Cardiac muscle cell (in vitro differentiated cells and primary cell): ENCODE measurements at places on chromosomes 12 and 14.

GRCh38 chr12:65962036-65962430 lies 137.8 kb downstream of the HMGA2 start:
- DNase-seq: no peak

DNA sequence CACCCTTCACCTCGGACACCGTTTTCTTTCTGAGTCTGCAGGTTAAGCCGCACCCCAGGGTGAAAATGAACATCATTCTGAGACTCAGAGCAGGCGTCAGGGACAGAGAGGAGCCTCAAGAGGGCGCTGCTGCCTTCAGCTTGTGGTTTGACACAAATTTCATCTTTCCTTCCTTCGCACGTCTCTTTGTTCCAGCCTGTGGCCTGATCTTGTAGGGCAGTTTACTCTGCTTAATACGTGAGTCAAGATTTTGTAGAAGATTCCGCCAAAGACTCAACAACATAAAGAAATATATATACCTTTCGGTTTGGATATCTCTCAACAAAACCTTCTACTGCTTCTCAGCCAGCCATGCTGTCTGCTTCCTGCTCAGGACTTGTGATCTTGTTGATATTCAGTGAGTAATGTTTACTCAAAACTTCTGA lies 329.3 kb upstream of the OR4E1 start:
- peak; percentile 28 for DNase-seq

- DNase-seq: no peak
Observed at GRCh38 chr14:93009471-93010129, 86.7 kb downstream of the CHGA start.

DNA sequence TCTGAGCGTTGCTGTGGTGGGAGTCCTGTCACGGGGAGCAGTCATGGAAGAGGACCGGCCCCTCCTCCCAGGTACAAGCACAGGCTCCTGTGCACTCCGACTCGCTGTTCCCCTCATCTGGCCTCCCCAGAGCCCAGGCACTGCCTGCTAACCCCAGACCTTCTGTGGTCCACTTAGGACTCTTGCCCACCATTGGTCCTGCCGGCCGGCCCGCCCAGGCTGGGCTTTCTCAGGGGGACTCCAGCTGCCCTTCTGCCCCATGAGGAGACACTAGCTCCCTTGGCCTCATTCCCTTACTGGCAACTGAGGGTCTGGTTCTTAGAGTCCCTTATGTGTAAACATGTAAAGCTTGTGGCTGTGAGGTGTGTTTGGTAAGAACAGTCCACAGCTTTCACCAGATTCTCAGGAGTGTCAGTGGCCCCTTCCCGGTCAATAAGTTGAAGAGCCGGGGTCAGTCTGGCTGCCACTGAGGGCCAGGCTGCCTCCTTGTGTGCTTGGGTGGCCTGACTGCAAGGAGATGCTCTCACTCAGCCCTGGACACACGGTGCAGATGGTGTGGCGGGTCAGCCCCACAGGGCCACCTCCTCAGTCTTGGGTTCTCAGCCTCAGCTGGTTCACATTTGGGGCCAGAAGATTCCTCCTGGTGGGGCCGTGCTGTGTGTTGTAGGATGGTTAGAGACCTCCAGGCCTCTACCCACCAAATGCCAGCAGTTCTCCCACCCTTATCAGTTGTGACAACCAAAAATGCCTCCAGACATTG lies 43.6 kb downstream of the DDX51 start:
- no peak for DNase-seq

DNA sequence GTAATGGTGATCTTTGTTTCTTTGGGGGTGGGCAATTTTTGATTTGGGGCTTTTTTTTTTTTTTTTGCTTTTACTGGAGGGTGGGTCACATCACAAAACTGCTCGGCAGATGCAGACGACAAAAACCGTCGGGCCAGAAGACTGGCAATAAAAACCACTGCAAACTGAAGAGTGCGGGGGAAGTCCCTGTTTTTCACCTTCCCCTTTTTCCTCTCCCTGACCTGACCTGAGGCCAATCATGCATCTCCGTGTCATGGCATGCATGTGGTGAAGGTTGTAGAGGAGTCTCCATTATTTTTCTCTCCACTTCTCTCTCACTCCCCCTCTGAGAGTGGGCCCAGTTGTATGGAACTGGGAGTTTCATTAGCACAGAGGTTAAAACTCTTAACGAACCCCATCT lies 57.5 kb downstream of the AP5M1 start:
- no peak for DNase-seq

DNA sequence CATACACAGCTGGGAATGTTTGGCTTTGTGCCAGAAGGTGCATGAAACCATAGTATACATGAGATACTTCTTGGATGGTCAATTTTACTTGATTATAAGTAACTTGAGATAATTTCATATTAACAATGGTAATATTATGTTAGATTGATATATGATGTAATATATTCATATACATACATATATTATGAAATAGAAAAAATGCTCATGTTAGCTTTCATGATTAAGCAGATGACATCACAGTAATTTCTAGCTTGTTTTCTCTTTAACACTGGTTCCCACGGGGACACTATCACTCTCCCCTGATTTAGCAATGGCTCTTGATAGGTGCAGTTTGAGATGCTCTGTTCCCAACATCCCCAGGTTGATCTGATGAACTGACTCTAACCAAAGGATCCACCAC lies 35.4 kb upstream of the NTF3 start:
- DNase-seq: no peak

GRCh38 chr14:67918838-67919237 lies 99.3 kb downstream of the RAD51B start:
- no peak for DNase-seq

DNA sequence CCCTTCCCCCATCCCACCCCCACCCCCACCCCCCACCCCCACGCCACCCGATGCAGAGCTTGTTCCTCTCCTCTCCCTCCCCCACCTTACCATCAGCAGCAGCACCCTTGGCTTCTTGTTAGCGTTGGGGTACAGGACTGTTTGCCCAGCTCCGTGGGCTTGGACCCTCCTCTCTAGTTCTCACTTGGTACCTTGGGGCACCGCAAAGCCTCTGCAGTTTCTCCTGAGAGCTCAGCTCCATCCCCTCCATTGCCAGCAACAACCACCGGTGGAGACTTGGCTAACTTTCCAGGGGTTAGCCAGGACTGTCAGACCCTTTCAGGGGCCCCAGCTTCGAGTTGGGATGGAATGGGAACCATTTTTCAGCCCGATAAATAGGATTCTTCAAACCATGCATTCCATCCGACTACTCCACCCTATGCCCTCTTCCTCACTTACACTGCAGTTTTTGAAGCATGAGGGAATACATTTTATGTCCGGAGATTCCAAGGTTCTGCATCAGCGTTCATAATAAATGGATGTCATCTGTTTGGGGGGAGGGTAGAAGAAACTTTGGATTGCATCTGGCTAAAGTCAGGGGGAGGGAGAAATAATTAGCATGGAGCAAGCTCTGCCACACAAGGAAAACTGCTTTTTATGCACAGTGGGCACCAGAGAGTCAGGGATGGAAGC lies 1.1 kb downstream of the SCN8A start:
- DNase-seq: no peak

- DNase-seq: no peak
Observed at GRCh38 chr14:61102549-61103466, 121.8 kb downstream of the SLC38A6 start.

DNA sequence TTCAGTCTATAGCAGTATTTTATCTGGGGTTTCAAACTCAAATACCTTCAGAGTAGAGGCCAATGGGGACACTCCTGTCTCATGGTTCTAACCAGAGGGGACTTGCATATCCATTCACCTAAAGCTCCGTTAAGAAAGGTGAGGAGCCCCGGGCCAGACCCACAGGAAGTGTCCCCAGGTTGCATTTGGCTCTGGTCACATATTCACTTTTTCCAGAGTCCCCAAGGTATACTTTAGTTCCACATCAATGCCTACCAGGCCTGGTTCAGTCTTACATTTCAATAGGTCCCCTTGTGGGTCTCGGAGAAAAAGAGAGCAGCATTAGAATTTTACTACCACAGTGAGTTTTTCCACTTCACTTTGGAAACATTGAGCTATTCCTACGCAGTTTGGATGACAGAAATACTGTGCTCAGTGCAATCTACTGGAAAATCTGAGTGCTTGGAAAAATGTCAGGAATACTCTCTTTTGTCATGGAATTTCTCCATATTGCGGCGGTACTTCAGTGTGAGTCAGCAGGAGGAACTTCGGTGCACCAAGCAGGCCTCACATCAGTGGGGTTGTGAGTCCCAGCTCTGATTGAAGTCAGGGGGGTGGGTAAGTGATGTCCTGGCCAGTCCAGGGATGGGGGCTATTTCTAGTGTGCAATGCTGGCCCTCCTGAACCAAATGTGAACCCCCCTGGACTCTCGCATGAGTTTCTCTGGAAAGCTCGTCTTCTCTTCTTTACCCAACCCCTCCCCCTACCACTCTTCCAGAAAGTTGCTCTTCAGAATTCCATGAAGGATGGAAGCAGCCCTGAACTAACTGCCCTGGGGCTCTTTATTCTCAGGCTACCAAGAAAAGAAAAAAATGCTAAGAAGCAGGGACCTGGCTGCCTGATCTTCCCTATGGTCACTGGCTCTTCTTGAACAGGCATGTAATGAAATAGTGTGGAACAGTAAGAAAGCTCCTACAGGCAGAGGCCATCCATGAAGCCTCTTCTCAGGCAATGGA lies 184.7 kb downstream of the PRKCH start:
- peak; percentile 93 for DNase-seq

DNA sequence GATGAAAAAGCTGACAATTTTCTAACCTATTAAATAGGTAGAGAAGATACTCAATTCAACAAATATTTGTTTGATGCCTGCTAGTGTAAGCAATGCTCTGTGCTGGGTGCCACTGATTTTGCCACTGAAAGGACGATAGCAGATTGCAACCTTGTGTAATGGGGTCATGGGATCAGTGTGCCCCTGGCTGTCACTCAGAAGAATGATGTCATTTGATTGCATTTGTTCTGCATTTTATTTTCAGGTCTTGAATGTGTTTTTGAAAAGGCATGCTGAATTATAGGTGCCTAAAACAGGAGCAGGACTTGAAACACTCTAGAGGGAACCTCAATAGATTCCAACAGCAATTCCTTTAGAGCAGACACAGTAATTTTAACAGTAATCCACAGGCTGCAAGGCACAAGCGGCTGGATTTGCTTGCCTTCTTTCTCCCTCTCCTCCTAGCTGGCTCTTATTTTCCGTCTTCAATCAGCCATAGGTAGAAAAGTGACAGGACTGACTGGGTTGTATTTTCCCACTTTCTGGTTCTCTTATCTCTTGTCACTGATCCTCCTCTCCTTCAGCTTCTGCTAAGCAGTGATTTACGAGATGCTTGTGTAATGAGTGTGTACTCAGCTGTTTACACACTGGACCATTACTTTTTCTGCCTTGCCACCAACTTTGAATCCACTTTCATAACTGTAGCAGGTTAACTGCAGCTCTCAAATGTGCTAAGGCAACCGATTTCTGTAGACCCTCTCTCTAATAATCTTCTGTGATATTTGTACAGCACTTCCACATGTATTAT lies 4.1 kb downstream of the PLXNC1 start:
- no peak for DNase-seq

DNA sequence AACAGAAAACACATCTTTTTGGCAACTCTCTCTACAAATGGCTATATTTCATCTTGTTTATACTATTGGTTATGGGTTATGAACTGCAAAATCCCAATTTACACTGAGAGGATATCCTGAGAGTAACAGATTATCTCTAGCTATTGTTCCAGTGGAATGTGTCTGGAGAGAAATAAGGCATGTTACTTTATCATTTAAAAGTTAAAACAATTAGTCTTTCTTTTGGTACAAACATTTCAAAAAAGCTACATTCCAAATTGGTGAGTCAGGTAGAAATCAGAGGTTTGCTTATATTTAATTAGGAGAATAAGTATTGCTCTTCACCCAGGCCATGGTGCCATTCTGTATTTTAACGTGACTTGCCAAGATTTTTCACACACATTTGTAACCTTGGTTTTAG lies 411.6 kb downstream of the CCER1 start:
- DNase-seq: peak; percentile 61

GRCh38 chr12:25056011-25056410 lies 107.1 kb upstream of the BCAT1 start:
- no peak for DNase-seq

DNA sequence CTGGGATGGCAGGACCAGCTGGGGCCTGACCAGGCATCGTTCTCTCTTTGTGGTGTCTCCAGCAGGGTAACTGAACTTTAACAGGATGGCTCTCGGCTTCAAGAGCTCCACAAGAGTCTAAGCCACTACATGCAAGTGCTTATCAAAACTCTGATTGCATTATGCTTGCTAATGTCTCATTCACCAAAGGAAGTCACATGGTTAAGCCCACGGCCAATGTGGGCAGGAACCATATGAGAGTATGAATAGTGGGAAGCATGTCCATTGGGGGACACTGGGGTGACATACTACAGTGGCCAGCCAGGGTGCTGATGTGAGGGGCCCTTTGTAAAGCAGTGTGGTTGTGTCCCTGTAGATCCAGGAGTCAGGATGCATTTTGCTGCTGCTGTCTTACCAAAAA lies 35.0 kb upstream of the KCNA5 start:
- DNase-seq: no peak

DNA sequence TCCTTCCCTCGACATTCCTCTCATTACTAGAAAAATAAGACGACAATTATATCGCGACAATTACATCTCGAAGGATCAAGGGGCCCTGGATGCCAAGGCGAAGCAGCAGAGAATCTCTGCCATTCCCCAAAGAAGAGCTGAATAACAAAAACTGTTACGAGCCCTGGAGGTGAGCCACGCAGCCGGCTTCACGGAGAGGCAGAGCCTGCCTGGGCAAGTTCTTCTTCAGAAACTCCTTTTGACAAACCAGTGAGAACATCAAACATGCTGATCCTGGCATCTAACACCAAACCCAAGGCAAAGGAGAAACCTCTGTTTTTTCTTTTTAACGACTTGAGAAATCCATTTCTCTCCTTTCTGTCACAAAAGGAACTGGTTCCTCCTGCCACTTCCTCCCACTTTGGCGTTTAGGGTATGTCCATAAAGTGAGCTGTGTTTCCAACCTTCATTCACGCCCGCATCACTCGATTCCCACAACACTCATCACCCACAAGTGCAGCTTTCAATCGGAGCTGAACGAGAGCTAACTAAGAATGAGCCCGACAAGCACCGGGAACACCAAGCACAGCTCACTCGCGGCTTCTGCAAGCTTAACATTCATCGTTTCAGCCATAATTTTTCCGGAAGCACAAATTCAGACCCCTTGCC lies 21.5 kb downstream of the CCDC88C start:
- DNase-seq: no peak

DNA sequence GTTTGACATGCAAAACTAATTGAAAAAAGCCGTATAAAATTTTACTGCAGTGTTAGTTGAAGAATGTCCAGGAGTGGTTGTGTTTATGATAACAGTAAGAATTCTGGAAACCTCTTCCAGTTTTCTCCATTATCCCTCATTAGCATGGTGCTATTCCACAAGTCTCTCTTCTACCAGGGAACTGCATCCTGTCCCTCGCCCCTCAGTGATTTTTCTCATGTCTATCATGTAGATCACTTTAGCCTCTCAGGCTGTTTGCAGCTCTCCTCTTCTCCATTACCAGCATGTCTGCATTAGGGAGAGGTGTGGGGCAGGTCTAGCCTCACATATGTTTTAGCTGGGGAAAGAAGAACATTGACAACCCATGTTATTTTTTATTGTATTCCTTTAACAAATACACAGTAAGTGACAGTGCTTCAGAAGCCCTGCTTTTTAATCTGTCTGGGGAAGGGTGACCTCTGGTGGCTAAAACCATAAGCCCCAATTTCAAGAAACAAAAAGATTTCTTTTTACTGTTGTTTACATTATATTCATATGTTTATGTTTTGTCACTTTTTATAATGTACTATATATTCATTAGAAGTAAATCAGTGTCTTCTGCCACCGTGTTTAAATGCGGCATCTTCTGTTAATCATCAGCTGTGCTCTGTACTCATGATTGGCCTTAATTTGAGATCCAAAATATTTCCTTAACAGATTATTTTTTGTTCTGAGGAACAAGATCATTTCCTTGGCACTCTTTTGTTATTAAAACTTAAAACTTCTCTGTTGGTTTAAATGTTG lies 70.7 kb downstream of the RASSF8 start:
- peak; percentile 75 for DNase-seq
